ENCODE measurements at places on chromosomes 2 and 18.

GRCh38 chr2:240248721-240249422, 108.4 kb upstream of the OTOS start:
- DNase-seq: no peak

GRCh38 chr18:63078471-63078870, 241.1 kb downstream of the BCL2 start:
- no peak for DNase-seq

DNA sequence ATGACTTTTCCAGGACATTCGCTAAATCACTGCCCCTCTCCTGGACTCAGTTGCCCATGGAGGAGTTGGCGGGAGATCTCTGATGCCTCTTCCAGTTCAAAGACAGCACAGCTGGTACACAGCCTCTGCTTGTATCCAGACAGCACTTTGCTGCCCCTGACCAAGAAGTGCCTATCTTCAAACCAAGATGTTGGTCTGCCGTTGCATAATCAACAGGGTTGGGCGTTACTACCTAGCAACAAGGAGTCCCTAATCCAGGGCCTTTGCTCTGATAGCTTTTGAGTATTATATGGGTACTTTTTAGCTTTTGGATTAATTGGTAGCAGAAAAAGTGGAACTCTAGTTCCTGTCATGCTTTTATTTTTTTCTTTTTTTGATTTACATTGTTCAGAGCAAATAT, 166.6 kb downstream of the FAM210A start:
- no peak for DNase-seq

DNA sequence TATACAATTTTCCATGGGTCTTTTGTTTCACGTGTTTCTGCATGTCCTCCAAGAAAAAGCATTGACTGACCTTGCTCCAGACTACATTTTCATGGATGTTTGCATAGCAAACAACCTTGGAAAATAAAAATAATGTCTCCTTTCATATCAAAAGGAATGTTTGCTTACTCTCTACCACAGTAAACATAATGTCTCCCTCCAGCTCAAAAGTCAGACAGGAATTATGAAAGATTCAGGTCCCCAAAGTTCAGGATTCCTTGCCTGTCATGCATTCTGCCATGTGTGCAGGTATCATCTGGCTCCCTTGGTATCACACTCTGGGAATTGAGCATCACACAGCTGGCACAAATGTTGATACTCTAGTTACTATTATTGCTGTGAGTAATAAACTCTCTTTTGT, 103.1 kb upstream of the ZC3H15 start:
- no peak for DNase-seq

DNA sequence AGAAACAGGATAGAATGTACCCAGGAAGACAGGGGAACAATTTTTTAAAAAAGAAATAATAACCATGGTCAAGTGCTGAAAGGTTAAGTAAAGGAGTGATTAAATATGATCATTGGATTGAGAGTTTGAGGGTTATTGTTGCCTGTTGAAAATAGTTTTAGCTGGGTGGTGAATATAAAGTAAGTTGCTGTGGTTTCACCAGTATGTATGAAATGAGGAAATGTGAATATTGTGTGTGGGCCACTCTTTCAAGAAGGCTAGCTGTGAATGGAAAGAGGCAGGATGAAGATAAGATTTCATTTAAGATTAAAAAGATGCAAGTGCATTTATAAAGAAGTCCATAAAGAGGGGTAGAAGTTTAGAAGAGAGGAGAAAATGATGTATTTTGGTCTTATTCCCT, 53.8 kb downstream of the GULP1 start:
- DNase-seq: no peak

GRCh38 chr2:62856228-62857040, 150.9 kb downstream of the EHBP1 start:
- DNase-seq: no peak

- no peak for DNase-seq
Measured at GRCh38 chr2:226916669-226917068, 80.8 kb downstream of the RHBDD1 start.
